ENCODE measurements at places on chromosomes 16 and 17.

- DNase-seq: peak; percentile 48
Observed at GRCh38 chr16:66275775-66276428, 90.6 kb upstream of the CDH5 start.

GRCh38 chr17:50209472-50210239 is 8.2 kb upstream of the COL1A1 start:
- no peak for DNase-seq

DNA sequence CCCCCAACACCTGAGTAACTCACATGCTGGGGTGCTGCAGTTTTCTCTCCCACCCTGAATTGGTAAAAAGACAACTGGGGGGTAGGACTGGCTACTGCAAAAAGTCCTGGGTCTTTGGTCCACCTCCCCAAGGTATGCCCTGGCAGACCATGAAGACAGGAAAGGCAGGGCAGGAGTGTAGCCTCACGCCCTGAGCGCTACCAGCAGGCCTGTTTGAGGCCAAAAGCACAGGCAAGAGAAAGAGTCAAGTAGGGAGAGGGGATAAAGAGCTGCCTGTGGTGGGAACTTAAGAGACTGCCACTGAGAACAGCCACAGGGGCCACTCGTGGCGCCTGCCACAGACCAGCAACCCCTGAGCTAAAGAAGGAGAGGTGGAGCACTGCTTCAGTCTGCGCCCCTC is 13.8 kb downstream of the PSMB3 start:
- no peak for DNase-seq

DNA sequence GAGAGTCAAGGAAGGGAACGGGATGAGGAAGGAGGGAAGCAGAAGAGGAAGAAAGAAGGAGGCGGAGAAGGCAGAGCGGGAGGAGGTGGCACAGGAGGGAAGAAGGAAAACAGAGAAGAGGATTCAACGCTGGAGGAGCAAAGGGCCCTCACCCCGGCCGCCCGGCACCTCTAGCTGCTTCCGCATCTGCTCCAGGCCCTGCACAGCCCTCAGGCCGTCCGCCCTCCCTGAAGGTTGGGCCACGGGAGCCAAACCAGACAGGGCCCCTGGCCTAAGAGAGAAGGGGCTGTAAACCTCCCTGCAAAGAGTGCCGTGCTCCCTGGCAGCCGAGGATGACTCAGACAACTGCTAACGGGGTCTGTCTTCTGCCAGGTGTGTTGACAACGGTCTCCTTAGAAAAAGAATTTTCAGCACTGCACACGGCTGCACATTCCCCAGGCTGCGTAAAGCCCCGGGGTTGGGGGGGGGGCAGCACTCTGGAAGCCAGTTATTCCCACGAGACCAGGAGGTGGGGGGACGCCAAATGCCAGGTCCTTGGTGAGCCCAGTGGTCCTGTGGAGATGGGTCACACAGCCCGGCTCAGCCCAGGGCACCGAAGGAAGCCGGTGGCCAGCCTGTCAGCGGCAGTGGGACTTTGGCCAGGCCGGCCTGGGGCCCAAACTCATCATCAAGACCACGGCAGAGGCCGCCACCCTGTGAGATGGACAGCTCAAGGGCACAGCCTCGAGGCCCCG is 29.1 kb downstream of the MRM3 start:
- no peak for DNase-seq

DNA sequence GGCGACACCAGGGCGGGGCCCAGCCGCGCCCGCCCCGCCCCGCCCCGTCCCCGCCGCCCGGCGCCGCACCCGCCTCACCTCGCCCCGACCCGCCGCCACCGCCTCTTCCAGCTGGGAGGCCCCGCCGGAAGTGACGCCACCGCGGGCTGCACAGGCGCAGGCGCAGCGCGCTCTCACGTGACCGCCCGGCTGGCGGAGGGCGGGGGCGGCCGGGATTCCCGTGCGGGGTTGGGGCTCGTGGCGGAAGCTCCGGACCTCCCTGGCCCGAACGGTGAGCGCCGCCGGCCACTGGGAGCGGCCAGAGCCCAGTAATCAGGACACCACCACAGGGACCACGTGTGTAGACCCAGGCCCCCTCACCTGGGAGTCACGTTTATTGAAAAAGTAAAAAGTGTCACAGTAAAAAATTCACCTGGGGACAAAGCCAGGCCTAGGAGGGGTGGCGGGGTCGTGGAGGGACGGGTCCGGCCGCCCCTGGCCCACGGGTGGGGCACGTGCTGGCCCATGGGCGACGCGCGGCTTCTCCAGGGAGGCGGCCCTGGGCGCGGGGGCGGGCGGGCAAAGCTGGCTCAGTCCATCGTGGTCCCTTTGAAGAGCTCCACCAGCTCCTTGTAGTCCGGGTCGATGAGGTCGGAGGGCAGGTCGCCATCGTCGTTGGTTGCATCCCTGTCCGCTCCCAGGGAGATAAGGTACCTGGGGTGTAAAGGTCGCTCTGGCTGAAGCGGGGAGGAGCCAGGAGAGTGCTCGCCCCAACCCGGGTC is at the start of gene MCRIP1:
MCRIP1 (minus strand) TSS at position 132 of the 761 bp plus-strand sequence. CDS start 8,785 bp downstream, outside the sequence.
- peak; percentile 95 for DNase-seq

- peak; percentile 57 for DNase-seq
Observed at GRCh38 chr16:30958175-30959079, 873 bp downstream of the SETD1A start.

Measured in COLO829 (cell line).